ENCODE measurements at places on chromosomes 5 and 9.

GRCh38 chr9:129489838-129490582 lies 130.9 kb downstream of the C9orf50 start:
- DNase-seq, result no peak

GRCh38 chr5:14810928-14811572 lies 60.5 kb downstream of the ANKH start:
- no peak for DNase-seq

DNA sequence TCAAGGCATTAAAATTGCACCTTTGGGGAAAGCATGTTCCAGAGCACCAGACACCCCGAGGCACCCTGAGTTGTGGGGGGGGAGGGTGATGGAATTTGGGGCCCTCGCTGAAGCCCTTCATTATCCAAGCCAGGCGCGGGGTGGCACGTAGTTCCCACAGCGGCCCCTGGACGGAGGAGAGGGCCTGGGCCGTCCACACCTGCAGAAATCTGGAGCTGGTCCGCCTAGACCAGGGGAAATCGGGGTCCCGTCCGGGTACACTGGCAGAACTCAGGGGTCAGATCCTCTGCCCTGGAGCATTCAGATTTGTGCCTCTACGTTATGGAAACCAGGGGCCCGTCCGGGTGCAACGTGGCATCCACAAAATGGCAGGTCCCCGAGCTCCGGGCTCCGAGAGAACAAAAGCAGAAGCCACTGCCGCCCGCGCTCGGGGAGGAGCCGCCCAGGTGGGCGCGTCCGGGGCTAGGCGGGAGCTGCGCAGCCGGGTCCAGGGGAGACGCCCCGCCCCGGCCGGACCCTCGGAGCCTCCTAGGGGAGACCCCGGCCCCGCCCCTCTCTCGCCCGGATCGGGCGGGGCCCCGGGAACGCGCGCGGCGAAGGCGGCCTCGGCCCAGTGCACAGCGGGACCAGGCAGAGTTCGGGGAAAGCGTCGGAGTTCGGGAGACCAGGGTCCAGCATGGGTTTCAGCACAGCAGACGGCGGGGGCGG lies at the start of gene PLEKHG4B:
PLEKHG4B (plus strand) TSS at position 613 of the 708 bp plus-strand sequence; CDS start at position 677, 64 bp downstream.
- no peak for DNase-seq

- no peak for DNase-seq
Measured at GRCh38 chr9:88399966-88400365, 11.7 kb downstream of the SPIN1 start.

DNA sequence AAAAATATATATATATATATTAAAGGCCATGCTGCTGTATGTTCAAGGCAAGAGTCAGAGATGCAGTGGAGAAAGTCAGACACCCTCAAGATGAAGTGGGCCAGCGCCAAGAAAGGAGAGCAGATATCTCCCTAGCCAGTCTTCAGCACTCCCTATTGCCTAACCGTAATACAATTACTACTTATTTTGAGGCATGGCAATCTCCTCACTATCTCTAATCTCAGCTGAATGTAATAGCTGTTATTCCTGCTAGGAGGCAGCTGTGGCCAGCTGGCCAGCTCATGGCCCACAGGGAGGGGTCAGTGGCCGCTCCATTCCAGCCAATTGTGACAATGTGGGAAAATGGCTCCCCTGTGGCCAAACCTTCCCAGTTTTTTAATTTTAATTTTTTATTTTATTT lies 87.5 kb upstream of the FBXW11 start:
- DNase-seq, result no peak

DNA sequence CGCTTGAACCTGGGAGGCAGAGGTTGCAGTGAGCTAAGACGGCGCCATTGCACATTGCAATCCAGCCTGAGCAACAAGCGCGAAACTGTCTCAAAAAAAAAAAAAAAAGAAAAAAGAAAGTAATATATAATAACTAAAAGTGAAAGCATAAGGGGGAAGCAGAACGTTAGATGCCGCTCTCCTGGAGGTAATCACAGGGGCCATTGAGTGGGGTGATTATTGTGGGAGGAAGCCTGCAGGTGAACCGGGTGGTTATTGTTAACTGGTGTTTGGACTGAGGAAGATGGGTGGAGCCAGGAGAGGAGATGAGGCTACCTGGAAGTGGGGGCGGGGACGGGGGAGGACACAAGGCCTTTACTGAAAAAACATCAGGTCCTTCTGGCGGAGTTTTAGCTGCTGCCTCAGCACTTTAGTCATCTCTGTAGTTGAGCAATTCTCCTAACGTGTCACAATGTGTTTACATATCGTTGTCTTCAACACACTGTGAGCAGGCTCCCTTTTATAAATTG lies 5.3 kb upstream of the TJP2 start:
- no peak for DNase-seq

DNA sequence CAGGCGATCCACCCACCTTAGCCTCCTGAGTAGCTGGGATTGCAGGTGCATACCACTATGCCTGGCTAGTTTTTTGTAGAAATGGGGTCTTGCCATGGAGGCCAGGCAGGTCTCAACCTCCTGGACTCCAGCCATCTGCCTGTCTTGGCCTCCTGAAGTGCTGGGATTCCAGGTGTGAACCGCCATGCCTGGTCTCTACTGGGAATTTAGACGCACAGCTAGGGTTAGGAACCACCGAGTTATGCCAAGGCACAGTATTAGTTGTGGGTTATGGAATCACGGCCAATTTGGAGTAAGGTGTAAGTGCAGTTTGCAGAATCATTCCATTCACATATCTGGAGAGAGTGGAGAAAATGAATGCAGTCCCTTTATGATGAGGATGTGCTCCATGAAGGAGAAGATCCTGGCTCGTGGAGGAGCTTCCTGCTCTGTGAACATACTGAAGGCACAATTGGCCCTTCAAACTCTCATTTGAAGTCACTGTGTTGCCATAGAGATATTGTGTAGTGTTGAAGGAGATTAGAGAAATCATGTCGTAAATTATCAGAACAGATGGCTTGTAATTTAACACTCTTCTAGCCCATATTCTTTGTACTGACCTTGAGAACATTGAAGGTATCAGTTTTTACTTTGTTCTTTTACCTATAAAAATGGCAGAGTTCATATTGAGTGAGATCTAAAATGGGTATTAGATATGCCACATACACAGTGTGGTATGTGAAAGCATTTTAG lies 18.8 kb downstream of the TRIO start:
- no peak for DNase-seq

DNA sequence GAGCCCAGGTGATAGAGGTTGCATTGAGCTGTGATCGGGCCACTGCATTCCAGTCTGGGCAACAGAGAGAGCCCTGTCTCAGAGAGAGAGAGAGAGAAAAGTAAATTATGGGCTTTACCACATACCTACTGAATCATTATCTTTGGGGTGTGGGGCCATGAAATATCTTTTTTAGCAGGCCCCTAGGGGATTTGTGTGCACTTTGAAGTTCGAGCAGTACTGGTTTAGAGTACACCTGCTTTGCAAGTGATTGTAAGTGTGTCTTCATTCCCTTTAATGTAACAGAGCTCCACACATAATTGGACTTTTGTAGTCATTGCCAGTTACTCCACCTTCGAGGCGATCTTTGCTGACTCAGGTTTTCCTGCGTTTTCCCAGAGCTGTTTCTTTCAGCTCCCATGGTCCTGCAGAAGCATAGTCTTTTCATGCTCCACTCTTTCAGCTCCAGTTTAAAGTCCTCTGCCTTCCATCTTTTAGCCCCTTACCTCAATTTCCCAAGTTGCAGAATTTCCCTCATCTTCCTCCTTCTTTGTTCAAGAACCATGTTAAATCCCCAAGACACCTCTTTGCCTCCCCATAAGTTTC lies 24.0 kb upstream of the FRMPD1 start:
- no peak for DNase-seq

DNA sequence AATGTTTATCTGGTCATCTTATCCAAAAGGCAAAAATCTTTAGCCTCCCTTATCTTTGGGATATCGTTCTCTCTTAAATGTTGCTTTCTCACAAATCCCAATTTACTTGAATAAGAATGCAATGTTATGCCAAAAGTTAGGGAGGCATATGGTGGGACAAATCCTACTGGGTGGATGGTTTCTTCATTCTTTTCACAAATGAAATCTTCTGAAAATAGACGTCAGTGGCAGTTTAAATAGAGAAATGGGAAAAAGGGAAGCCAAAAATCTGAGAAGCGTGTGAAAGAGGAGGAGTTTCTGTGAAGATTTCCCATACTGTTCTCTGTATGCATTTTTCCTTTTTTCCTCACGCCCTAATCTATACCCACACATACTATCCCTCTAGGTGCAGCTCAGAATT lies 2.5 kb upstream of the PCDHAC1 start:
- DNase-seq, result no peak

- DNase-seq, result no peak
Measured at GRCh38 chr9:33510262-33511183, 13.5 kb upstream of the ANKRD18B start.

DNA sequence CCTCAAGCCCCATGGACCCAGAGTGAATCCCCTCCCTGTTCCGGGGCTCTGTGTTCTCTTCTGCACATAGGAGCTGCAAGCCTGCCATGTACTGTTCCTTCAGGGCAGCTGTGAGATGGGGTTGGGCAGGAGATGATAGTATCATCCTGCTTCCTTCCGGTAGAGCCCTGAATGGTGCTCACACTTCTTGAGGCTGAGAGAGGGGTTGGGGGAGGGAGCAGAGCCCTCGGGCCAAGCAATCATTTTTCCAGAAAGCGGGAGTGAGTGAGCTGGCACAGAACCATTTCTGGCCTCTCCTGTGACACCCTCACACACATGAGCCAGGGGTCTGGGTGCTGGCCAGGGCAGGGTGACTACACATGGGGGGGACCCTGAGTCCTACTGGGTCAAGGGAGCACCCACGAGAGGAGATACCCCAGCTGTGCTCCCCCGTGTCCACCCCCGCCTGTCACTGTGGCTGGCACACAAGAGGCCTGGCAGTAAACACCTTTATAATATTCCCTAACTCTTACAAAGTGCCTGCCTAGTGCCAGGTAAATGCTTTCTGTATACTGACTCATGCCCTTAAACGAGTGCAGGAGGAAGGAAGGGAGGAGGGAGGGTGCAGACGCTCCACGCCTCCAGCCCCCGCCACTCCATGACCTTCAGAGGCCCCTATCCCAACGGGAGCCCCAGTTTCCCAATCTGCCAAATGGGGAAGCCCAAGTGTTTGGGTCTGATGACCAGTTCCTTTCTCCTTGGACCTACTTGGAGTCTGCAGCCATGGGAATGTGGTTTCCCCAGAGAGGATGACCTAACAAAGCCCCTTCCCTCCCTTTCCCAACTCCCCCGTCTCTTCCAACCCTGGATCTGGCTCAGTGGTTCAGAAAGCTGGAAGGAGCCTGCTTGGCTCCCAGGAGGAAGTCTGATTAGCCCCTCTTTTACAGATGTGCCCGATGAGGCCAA lies 15.5 kb downstream of the AKNA start:
- DNase-seq, result no peak

GRCh38 chr5:156405988-156406387 lies 79.0 kb downstream of the SGCD start:
- DNase-seq, result no peak

- no peak for DNase-seq
Measured at GRCh38 chr5:82358457-82358856, 80.3 kb upstream of the RPS23 start.

DNA sequence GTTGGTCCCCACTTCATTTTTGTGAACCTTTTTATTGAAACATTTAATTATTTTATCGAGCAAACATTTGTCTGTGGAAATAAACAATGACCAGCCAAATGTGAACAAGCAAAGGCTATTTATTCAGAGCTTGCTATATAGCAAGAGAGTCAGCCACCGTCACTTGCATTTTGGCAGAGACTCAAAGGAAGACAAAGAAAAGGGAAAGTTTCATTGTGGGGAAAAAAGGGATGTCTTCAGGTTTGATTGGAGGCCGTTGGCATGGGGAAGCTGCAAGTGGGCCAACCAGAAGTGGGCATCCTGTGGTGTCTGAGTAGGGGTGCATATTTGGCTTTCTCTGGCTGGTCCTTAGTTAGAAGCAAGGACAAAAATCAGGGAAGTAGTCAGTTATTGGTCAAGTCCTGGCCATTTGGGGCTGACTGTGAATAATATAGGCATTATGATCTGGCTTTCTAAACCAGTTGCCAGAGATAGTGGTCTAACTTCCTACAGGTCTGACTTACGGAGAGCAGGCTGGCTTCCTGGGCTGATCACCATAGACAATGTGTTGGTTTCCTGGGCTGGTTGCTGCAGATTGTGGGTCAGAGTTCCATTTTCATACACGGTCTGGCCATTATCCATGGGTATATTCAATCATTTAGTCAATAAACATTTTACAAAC lies 16.6 kb downstream of the ENC1 start:
- no peak for DNase-seq

- no peak for DNase-seq
Measured at GRCh38 chr9:22158271-22158670, 149.2 kb upstream of the CDKN2B start.

GRCh38 chr9:33230756-33231622 lies 9.0 kb upstream of the SPINK4 start:
- no peak for DNase-seq

DNA sequence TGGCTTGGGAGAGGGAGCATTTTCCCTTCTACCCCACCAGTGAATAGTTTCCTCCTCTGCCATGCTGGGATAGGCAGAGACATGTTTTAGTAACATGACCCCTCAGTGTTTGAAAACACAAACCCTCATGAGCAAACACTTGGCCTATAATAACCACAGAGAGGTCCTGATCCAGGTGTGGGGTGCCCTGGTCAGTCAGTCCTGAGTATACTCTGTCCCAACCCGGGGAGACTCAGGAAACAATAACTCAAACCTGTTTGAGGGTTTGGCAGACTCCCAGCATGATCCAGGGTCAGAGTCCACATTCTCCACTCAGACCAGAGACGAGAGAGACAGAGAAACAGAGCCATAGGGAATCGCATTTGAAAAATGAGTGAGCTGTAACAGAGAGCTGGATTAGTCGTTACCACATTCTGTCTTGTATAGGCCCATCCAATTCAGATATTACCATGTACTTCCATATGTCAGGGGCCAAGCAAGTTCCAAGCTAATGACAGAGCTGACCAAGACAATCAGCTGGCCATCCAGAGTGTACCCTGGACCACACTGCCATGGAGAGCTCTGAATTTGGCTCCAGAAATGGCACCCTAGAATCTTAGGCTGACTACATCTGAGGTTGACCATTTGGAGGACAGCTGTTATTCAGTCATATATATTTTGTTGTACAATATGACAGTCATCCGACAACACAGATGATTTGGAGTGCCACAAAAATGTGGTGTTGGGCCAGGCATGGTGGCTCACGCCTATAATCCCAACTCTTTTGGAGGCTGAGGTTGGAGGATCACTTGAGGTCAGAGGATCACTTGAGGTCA lies 4.2 kb upstream of the CA9 start:
- no peak for DNase-seq

- DNase-seq, result no peak
Measured at GRCh38 chr9:6711403-6711802, 46.4 kb upstream of the KDM4C start.

GRCh38 chr5:1003296-1003937 lies 5.2 kb upstream of the NKD2 start:
- no peak for DNase-seq

All from stimulated activated CD8-positive, alpha-beta memory T cell treated with anti-CD3 and anti-CD28 coated beads, Interleukin-12 subunit alpha, Interleukin-12 subunit beta, amount 100 ng/mL, for 1 hour (primary cell).